ENCODE measurements at places on chromosomes 3 and 15.

- DNase-seq: no peak
Observed at GRCh38 chr3:26105261-26105660, 315.4 kb downstream of the OXSM start.

DNA sequence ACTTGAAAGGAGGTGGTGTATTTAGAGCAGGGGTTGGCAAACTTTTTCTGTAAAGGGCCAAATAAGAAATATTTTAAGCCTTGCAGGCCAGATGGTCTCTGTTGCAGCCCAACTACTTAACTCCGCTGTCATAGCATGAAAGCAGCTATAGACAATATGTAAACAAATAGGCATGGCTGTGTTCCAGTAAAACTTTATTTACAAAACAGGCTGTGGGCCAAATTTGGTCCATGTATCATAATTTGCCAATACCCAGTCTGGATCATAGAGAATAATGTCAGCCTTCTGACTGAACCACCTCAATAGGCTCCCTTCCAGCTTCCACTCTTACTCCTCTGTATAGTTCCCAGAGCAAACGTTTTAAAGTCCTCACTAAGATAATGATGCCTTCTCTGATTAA lies 638.8 kb upstream of the CFAP20DC start:
- DNase-seq: no peak

DNA sequence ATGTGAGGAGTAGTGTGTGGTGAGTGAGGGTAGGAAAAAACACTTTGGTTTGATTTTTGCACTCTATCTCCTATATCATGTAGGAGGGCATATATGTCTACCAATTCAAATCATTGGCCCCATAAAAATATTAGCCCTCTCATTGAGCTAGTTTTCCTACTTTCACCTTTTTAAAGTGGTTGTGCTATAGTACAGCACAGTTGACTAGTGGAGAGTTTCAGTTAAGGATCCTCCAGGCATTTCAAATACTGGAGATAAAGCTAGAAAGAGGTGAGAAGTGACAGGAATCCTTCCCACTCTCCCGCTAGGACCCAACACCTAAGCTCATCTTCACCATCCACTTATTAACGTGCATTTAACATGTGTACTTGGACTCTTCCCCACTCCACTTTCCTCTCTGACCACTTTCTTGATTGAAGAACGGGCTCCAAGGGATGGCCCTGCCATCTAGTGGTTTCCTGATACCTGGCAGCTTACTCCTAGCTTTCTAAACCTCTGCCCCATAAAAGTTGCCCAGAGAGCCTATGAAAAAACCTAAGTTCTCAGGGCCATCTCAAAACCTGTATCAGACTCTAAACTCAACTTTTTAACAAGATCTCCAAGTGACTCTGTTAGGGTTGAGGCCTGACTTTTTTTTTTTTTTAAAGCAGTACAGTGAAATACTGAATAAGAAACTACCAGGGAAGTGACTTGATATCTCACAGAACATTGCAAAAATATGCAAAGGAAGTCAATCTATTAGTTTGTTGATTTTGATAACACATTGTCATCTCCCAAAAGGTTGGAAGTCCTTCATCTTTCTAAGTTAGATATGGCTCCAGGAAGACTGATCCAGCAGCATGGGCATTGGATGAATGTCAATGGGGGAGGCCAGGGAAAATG lies 17.9 kb downstream of the IL12A start:
- DNase-seq: peak; percentile 50

DNA sequence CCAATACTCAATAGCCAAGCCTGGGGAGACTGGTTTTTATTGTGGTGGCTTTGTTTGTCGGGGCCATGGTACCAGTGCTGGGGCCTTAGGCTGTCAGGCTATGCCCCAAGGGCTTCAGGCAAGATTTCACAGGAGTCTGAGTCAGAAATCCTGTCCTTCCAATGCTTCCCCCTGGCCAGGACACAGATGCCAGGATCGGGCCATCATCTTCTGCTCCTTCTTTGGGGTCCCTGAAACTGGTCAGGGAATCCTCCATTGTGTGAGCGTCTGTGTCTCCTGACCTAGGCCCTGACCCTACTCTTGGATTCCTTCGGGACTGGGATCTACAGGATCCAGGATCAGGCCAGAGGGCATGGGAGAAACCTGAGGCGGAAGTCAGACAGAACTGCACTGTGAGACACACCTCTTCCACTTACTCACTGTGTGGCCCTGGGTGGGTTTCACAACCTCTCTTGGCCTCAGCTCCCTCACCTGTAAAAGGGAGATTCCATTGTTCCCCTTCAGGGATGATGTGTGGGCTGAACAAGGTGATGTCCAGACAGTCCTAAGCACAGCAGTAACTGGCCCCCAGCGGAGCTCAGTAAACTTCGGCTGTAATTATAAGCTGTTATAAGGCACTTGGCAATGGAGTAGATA lies 292.7 kb downstream of the UACA start:
- no peak for DNase-seq

DNA sequence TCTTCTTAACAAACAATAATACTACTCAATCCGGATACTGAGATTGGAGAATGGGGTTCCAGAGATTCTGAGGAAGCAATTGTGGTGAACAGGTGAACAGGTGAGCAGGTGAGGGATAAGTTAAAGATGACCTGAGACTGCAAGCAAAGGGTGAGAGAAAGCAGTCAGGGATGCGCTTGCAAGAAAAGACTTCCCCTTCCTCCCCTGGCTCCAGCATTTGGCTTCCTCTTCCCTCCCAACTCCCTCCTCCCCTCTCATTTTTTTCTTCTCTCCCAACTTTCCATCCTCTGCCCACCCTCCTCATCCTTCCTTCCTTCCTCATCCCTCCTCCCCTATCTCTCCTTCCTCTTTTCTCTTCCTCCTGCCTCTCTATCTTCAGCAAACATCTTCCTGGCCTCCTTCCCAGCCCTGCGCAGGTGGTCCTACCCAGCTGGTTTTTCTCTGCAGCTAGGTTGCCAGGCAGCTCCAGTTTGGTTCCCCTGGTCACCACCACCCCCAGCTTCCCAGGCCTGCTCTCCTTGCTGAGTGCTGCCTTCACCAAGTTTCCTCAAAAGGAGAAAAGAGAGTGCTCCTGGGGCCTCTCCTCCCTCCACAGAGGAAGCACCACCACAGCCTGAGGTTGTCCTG lies 10.4 kb upstream of the VIPR1 start:
- DNase-seq: no peak

- DNase-seq: no peak
Observed at GRCh38 chr15:85607842-85608241, 186.9 kb downstream of the KLHL25 start.

DNA sequence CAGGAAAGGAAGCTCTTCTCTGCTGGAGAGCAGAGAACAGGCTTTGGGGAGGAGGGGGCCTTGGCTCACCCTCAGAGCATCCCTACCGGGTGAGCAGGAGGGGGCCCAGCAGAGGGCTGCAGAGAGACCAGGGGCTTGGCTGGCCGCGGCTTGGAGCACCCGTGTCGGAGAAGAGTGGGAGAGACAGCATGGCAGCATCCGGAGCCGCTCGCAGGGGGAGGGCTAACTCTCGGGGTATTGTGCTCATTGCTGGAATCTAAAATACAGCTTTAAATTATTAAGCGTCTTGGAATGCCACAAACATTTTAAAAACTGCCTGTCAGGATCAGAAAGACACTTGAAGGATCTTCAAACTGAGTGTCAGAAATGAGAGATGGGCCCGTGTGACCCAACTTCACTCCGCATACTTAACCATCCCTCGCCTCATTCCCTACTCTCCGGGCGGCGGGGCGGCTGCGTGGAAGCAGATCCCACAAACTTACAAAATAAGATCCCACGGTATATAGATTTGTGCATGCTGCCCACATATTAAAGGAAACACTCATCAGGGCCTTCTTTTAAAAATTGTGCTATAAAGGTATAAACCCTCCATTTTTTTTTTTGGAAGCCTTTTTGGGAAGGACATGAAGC lies 53.9 kb downstream of the EIF4E3 start:
- no peak for DNase-seq

DNA sequence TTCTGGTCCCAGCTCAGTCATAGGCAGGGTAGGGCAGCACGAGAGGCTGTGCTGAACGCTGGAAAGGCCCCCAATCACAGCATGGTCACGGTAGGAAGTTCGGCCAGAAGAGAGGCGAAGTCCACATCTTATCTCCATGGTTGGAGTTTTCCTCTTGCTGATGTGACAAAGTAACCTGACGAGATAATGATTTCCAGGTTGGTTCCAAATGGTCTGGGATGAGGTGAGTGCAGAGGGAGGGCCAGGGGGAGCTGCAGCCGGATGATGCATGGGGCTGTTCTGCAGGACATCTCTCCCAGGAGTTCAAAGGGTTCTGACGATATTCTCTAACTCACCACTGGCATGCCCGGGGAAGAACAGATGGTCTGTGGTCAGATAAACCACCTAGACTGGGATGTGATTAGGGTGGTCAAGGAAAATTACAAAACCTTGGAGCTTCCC lies 83.2 kb upstream of the WNT5A start:
- no peak for DNase-seq

DNA sequence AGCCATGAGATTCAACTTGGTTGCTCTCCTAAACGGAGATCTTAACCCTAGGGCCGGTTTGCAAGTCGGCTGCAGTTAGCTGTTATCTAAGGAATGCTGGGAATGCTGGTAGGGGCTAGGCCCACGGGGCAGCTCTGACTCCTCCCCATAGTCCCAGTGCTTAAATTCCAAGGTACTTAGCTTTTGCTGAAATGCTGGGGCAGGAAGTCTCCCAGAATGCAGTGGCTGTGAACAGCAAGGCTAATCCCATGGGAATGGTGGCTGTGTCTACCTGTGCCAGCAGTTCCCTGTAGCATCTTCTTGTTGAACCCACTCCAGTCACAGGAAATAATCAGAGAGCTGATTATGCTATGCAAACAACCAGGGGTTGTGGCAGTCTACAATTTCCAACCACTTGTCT lies 102.5 kb upstream of the TJP1 start:
- DNase-seq: no peak

DNA sequence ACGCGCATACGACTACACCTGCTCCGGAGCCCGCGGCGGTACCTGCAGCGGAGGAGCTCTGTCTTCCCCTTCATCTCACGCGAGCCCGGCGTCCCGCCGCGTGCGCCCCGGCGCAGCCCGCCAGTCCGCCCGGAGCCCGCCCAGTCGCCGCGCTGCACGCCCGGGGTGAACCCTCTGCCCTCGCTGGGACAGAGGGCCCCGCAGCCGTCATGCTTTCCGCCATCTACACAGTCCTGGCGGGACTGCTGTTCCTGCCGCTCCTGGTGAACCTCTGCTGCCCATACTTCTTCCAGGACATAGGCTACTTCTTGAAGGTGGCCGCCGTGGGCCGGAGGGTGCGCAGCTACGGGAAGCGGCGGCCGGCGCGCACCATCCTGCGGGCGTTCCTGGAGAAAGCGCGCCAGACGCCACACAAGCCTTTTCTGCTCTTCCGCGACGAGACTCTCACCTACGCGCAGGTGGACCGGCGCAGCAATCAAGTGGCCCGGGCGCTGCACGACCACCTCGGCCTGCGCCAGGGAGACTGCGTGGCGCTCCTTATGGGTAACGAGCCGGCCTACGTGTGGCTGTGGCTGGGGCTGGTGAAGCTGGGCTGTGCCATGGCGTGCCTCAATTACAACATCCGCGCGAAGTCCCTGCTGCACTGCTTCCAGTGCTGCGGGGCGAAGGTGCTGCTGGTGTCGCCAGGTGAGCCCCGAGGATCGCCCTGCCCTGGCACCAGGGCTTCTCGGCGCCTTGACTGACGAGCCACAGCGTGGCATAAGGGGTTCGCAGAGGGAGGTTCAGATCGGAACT lies 420 bp downstream of the SLC27A2 start:
- peak; percentile 60 for DNase-seq

DNA sequence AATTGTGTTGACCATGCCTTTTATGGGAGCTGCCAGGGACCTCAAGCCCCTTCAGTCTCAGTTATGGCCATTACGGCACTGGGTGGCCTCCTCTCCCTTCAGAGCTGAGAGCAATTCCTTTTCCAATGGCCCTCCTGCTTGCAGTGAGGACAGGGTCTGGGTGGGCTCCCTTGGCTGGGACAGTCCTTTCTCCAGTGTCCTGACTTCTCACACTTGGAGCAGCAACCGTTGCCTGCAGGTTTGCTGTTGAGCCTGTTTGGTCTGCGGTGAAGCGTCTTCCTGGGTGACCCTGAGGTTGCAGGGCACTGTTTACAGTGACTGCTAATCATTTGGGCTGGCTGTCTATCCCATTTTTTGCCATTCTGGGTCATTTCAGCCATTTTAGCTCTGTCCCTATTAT lies 3.5 kb upstream of the CCDC80 start:
- no peak for DNase-seq

DNA sequence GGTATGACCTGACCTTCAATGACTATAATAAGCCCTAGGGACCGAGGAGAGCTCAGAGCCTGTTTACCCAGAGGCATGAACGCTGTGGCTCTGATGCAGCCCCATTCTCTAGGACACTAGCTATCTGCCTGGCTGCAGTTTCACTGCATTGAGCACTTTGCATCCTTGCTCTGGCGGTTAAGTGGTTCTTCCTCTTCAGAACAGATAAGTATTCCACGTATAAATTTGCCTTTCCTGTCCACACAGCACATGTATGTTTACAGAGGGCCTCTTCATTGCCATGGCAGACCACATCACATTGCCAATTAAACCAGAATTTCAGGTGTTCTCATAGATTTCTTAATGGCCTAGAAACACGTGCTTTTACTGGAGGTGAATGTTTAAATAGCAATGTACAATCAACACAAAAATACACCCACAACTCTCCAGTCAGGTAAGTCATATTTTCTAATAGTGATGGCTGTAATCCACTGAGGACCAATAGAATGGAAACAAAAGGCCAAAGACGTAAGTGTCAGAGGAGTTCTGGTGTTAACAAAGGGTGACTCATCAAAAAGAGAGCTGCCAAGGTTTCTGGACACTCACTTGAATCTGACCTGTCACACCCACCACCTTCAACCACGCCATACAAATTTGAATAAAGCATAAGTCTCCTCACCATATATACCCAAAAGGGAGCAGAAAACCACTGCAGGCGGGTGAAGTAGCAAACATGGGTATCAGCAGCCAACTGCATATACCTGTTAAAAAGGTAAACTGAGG lies 553.4 kb downstream of the OCA2 start:
- no peak for DNase-seq

DNA sequence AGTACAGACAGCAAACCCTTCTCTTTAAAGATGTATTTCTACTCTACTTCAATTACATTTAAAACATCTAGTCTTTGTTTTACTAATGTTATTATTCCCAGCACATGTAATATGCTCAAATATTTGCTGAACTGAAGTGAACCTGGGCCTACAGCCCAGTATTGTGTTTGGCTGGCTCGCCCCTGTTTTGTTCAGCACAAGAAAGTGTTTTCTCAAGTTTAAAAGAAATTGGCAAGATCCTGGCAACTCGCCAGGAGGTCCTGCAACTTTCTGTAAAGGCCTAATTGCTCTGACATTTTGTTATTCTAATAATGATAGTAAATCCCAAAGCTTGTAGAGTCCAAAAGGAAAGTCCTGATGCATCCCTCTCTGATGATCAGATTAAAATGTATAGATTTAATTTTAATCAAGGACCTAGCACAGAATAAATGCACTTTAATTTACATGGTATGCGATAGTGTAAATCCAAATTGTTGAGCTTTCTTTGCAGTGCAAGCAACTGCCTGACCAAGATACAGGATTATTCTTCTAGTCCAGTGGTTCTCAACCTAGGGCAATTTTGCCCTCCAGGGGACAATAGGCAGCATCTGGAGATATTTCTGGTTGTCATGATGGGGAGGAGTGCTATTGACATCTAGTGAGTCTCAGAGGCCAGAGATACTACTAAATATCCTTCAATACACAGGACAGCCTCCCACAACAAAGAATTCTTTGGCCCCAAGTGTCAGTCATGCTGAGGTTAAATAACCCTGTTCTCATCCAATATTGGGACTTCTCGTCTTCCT lies 35.7 kb upstream of the TMOD3 start:
- DNase-seq: no peak

- DNase-seq: no peak
Observed at GRCh38 chr3:12729051-12729651, 29.9 kb downstream of the TMEM40 start.

Data from B cell (primary cell).